ENCODE measurements at places on chromosomes 4 and X.

GRCh38 chrX:46796574-46797191, 37.8 kb upstream of the SLC9A7 start:
- DNase-seq, result peak; percentile 49

- no peak for DNase-seq
These were observed 236.7 kb downstream of the FRAS1 start for GRCh38 chr4:78293821-78294301.

- no peak for DNase-seq
These were observed 146.5 kb upstream of the PLAC1 start for GRCh38 chrX:134804779-134805178.

DNA sequence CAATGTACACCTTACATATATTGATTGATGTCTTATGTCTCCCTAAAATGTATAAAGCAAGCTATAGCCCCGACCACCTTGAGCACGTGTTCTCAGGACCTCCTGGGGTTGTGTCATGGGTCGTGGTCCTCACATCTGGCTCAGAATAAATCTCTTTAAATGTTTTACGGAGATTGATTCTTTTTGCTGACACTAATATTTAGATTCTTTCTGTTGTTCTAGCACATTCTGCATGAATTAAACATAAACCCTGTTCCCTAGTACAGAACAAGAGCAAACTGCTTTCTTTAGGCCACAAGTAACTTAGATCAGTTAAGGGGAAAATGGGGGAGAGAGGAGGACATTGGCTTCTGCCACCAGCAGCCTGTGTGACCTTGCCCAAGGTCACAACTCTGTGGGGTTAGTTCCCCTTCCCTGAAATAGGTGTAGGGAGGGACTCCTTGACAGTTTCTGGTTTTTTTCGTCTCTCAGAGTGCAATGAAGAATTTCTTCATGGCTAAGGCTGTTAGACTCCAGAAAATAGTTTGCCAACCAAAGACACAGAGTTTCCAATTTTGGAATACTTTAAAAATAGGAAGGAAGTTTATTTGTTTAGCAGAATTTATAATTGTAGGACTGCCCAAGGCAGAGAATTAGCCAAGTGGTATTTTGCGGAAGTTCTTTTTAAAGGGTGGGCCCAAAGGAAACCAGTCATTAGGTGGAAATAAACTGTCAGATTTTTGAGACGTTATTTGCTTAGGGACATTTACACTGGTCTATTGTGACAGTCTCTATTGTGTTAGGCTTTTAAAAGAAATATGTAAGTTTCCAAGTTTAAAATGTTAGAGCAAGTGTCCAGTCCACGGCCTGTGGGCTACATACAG, 29.4 kb downstream of the PTTG2 start:
- DNase-seq, result no peak

- no peak for DNase-seq
These were observed 175.8 kb upstream of the NPY2R start for GRCh38 chr4:155032521-155033229.

- no peak for DNase-seq
These were observed 7.9 kb upstream of the MSANTD1 start for GRCh38 chr4:3240936-3241522.

DNA sequence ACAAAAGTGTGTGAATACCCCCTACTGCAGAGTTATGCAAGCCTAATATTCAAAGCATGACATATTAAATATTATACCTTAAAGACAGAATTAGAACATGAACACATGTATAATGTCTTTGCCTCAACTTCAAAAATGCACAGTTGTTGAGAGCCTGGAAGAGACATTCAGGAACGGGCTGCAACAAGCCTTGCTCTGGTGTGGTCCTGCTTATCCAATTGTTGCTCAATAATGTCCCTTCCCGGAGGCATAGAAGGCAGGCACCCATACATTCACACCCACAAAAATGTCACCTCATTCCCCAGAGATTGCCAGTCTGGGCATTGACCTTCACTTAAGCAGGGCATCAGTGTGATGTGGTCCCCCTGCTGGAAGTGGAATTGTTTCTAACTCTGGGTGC, 238.8 kb downstream of the CBR4 start:
- DNase-seq, result no peak

All from activated CD4-positive, CD25-positive, alpha-beta regulatory T cell (primary cell).